ENCODE measurements at places on chromosomes 2 and 18.
A peak's percentile ranks its signal among the peaks of the same experiment; 100 is the strongest.

DNA sequence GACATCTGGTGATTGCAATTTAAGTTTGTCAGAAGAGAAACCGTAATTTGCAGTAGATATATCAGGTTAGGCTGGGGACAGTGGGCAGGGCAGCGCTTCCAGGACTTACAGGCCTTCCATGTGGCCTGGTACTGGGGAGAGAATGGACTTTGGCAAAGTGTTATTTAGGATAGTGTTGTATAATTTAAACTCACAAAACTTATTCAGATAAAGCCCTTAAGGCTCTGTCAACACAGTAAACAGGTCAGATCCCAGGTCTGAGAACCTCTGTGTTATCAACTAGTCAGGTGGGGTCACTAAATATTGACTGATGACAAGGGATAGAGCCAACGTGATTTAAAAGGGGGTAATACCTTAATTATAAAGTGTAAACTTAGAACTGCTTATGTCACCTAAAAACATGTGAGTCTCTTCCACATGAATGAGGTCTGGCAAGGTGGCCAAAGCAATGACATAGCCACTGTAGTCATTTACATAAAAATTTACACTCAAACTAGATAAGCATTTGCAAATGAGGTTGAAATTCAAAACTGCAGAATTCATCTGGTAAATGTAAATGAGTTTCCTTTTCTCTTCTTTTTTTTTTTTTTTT lies 80.2 kb upstream of the DNMT3A start:
- no peak for DNase-seq
- H3K36me3 ChIP-seq: peaks cover 24% of the 10 kb centered on the region
- H3K4me1 ChIP-seq: peaks cover 2% of the 10 kb centered on the region
- no peak overlapping the region for H3K4me3 ChIP-seq

- H3K4me3 ChIP-seq: no peak overlapping the region
- H3K36me3 ChIP-seq: peaks cover 4% of the 10 kb centered on the region
- no peaks in the 10 kb centered on the region for H3K27me3 ChIP-seq
- H3K4me1 ChIP-seq: no peaks in the 10 kb centered on the region
- DNase-seq: no peak
These were observed 123.5 kb upstream of the ZFP36L2 start for GRCh38 chr2:43349904-43350303.

DNA sequence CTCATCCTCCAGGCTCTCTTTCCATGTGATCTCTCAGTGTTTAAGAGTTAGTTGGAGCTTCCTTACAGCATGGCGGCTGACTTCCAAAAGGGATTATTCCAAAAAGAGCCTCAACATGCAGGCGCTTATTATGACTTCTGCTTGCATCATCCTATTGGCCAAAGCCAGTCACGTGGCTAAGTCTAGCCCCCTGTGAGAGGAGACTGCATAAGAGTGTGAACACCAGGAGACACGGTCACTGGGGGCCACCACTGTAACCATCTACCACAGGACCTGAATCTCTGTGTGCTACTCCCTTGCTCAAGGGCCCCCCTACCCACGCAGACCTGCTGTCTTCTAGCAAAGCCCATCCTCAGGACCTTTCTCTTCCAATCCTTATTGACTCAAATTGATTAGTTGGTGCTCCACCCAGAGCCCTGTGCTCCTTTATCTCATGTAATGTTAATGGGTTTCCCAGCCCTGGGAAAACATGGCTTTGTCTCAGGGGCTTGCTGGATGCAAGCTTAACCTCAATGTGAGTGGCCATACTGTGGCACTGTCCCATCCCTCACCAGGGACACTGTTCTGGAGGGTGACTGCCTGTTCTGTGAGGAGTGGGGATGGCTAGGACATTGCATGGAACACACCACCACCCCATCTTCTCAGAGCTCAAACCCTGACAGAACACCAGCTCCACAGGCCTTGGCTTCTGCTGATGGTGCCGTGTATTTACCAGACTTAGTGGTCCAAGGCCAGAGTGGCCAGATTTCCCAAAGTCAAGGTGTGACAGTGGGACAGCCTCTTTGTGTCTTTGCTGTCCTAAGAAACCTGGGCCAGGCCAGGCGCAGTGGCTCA lies 4.2 kb downstream of the IL1RN start:
- H3K4me1 ChIP-seq: peaks cover 9% of the 10 kb centered on the region
- H3K4me3 ChIP-seq: no peak overlapping the region
- H3K27ac ChIP-seq: no peak overlapping the region
- no peak for DNase-seq
- no peaks in the 10 kb centered on the region for H3K36me3 ChIP-seq

DNA sequence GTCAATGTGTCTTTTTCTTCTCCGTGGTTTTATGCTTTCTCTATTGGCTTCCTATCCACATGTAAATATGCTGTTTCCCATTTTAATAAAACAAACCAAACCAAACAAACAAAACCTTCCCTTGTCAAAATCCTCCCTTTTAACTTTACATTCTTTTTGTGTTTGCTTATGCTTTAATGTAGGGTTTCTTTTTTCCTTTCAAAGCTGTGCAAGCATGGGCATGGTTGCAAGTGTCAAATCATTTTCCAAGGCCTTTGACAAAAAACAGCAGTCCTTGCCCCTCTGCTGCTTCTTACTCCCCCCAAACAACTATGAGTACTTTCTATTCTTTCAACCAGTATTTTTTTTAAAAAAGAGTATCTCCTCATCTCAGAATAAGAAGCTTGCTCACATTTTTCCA lies 66.0 kb upstream of the ACYP2 start:
- no peak overlapping the region for H3K27ac ChIP-seq
- H3K27me3 ChIP-seq: no peaks in the 10 kb centered on the region
- peaks cover 30% of the 10 kb centered on the region for H3K4me1 ChIP-seq
- peaks cover 9% of the 10 kb centered on the region for H3K36me3 ChIP-seq
- DNase-seq: no peak

- no peak for DNase-seq
- H3K4me1 ChIP-seq: no peaks in the 10 kb centered on the region
- no peak overlapping the region for H3K27ac ChIP-seq
- H3K36me3 ChIP-seq: no peaks in the 10 kb centered on the region
These were observed 119.5 kb downstream of the LRRTM1 start for GRCh38 chr2:80185091-80185490.

DNA sequence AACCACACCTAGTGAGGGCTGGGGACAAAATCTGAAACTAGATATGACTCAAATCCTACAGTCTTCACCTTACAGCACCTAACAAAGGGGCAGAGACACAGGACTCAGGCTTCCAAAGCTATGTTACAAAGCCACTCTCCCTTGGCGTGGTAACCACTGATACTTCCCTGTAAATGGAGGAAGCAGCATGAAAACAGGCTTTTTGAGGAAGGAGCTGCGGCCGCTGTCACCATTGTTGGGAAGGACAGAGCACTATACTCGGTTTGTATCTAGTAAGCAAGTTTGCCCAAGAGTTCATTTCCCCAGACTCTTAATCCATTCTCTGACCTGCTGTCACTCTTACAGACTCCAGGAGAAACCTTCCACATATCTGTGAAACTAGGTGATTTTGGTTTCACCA lies 60.3 kb downstream of the LONRF2 start:
- H3K27me3 ChIP-seq: no peaks in the 10 kb centered on the region
- H3K27ac ChIP-seq: no peak overlapping the region
- no peak overlapping the region for H3K4me3 ChIP-seq

DNA sequence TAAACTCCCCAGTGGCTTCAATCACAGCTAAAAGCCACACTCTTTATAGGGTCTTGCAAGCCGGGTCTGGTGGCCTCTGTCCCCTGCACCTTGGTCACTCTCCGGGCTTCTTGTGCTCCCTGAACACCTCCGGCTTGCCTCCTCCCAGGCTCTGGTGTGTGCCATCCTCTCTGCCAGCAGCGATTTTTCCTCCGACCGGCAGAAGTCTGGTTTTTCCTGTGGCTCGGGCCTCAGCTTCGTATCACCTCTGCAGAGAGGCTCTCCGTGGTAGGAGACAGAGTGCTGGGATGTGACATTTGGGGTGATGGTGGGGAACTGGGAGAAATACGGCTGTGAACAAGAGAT lies 58.8 kb upstream of the HPCAL1 start:
- no peaks in the 10 kb centered on the region for H3K4me1 ChIP-seq
- H3K36me3 ChIP-seq: no peaks in the 10 kb centered on the region
- no peak overlapping the region for H3K27ac ChIP-seq
- no peaks in the 10 kb centered on the region for H3K27me3 ChIP-seq
- no peak for DNase-seq
- no peak overlapping the region for H3K4me3 ChIP-seq

- no peaks in the 10 kb centered on the region for H3K36me3 ChIP-seq
- H3K4me3 ChIP-seq: no peak overlapping the region
- H3K4me1 ChIP-seq: no peaks in the 10 kb centered on the region
- no peak for DNase-seq
- H3K27me3 ChIP-seq: no peaks in the 10 kb centered on the region
These were observed 780.4 kb upstream of the NRXN1 start for GRCh38 chr2:51812138-51812866.

- H3K4me1 ChIP-seq: no peaks in the 10 kb centered on the region
- DNase-seq: no peak
These were observed 118.8 kb downstream of the CTIF start for GRCh38 chr18:48657447-48658120.

DNA sequence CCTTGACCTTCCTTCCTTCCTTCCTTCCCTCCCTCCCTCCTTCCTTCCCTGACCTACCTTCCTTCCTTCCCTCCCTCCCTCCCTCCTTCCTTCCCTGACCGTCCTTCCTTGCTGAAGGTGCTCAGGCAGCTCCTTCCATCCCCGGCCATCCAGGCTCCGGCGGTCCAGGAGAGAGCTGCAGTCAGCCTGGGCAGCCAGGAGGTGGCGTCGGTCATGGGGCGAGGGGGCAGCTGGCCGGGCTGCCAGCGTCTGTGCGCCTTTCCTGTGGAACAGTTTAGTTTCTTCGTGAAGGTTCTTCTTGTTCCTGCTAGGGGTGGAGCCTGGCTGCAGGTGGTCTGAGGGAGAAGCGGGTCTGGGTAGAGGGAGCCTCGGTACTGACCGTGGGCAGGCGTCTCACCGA lies 15.7 kb downstream of the GPR35 start:
- peaks cover under 1% of the 10 kb centered on the region for H3K4me1 ChIP-seq
- DNase-seq: no peak
- no peak overlapping the region for H3K4me3 ChIP-seq
- H3K27me3 ChIP-seq: no peaks in the 10 kb centered on the region
- H3K27ac ChIP-seq: no peak overlapping the region

DNA sequence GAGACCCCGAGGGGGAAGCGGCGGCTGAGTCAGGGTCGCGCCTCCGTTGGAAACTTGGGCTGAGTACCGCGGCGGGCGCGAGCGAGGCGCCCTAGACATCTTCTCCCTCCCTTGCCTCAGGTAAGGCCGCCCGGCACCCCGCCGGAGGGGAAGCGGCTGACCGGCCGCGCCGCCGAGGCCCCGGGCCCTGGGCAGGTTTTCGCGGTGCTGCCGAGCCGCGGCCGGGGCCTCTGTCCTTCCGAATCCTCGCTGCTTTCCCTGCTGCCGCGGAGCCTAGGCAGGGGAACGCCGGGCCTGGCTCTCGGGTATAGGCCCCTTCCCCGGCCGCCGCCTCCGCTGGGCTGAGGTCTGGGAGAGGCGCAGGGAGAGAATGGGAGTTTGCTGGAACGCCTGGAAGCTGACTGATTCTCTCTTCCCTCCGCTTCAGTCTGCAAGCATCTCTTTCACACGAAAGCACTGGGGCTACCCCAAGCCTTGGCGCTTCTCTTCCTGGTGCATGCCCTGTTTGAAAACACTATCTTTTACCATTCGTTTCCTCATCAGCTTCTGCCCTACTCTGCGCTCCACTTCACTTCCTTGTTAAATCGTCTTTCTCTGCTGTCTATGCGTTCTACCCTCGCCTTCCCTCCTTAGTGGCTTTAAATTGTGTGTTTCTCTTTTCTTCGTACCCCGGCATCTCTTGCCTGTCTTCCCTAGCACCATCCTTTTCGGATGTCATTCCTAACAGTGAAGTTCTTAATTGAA lies 652 bp downstream of the PPM1B start:
- peaks cover 42% of the 10 kb centered on the region for H3K4me1 ChIP-seq
- peak overlapping the region; percentile 88 for H3K4me3 ChIP-seq
- H3K27ac ChIP-seq: peak overlapping the region; percentile 98
- peak; percentile 62 for DNase-seq

GRCh38 chr18:36132756-36133155 lies 3.1 kb downstream of the ELP2 start:
- no peaks in the 10 kb centered on the region for H3K27me3 ChIP-seq
- no peak overlapping the region for H3K27ac ChIP-seq
- no peak for DNase-seq

- peaks cover 14% of the 10 kb centered on the region for H3K4me1 ChIP-seq
- no peak overlapping the region for H3K27ac ChIP-seq
- no peaks in the 10 kb centered on the region for H3K36me3 ChIP-seq
- no peak overlapping the region for H3K4me3 ChIP-seq
- peak; percentile 34 for DNase-seq
These were observed 45.2 kb upstream of the ST3GAL5 start for GRCh38 chr2:85933753-85934594.

DNA sequence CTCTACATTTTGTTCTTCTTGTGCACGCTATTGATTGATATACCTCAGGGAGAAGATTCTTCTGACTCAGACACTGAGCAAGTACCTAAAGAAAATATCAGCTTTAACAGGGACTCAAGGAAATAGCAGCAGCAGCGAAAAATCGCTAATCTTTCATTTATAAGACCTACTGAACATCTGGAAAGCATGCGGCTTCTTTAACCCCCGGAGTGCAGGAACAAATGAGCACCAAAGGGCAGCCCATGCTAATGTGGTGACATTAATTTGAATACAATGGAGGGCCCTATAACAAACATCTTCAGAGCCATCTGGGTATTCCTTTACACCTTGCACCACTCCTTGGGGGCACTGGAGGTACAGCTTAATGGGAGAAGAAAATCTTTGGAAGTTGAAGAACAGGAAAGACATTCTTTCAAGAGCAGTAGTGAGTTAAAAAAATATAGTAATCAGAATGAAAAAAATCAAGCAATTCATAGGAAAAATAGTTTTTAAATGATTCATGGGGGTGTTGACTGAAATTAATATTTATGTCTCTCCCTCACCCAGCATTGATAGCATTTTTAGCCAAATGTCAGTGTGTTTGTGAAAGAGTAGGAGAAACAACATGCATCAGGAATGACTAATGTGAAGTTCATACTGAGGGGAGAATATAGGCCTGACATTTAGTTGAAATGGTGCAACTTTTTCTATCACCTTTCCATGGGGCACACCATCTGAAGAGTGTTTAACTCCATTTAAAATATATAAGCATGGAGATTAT lies 281.7 kb downstream of the HRH4 start:
- H3K4me1 ChIP-seq: no peaks in the 10 kb centered on the region
- no peak overlapping the region for H3K27ac ChIP-seq
- no peaks in the 10 kb centered on the region for H3K36me3 ChIP-seq
- no peaks in the 10 kb centered on the region for H3K27me3 ChIP-seq

- H3K27ac ChIP-seq: no peak overlapping the region
- no peak overlapping the region for H3K4me3 ChIP-seq
- no peaks in the 10 kb centered on the region for H3K4me1 ChIP-seq
- no peaks in the 10 kb centered on the region for H3K36me3 ChIP-seq
- no peaks in the 10 kb centered on the region for H3K27me3 ChIP-seq
These were observed 389.2 kb downstream of the FBXO15 start for GRCh38 chr18:73758446-73758845.

- H3K27ac ChIP-seq: no peak overlapping the region
- no peaks in the 10 kb centered on the region for H3K36me3 ChIP-seq
- H3K4me3 ChIP-seq: no peak overlapping the region
- peaks cover 46% of the 10 kb centered on the region for H3K4me1 ChIP-seq
These were observed 84.9 kb downstream of the PDCL3 start for GRCh38 chr2:100647709-100648108.

GRCh38 chr2:234339501-234339900 lies 157.4 kb downstream of the ARL4C start:
- no peak overlapping the region for H3K4me3 ChIP-seq
- H3K27me3 ChIP-seq: no peaks in the 10 kb centered on the region
- no peak for DNase-seq
- H3K4me1 ChIP-seq: peaks cover 15% of the 10 kb centered on the region
- H3K36me3 ChIP-seq: no peaks in the 10 kb centered on the region
